Posterior cingulate gyrus (tissue), 11 donors: ENCODE measurements at places on chromosomes 16 and 17.
A peak's percentile ranks its signal among the peaks of the same experiment; 100 is the strongest.

DNA sequence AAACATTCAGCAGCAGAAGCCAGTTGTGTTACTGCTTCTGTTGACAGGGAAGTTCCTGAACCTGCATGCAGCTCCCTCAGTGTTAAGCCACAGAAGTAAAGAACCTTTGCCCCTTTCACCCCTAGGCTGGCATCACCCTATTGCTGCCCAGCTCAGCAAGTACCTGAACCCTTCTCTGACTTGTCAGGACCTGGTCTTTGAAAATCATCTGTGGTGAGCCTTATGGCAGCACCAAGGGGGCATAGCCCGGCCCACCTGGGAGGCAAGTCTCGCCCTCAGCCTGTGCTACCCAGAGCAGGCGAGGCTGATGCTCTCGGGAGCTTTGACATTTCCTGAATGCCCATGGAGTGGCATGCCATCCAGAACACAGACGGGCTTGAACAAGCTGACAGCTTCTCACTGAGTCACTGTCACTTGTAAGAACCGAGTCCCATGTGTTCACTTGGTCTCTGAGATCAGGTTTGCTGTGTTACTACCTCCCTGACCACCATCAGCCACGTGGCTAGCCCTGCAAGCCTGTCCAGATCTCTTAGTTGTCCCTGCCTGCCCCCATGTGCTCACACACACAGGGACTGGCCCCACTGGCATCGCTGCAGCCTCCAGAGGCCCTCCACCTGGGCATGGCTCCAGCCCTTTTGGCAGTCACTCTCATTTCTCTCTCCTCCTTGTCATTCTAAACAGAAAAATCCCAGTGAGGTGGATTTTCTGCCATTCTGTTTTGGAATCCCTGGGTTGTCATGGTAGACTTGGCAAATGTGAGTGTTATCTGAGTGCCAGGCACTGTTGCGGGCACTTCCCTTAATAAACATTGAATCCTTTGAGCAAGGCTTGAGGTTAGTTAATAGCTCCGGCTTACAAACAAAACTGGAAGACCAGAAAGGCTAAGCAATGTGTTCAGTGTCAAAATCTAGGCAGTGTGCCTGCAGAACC lies 2.9 kb upstream of the CARMIL2 start:
- DNase-seq: peak; percentile 60

DNA sequence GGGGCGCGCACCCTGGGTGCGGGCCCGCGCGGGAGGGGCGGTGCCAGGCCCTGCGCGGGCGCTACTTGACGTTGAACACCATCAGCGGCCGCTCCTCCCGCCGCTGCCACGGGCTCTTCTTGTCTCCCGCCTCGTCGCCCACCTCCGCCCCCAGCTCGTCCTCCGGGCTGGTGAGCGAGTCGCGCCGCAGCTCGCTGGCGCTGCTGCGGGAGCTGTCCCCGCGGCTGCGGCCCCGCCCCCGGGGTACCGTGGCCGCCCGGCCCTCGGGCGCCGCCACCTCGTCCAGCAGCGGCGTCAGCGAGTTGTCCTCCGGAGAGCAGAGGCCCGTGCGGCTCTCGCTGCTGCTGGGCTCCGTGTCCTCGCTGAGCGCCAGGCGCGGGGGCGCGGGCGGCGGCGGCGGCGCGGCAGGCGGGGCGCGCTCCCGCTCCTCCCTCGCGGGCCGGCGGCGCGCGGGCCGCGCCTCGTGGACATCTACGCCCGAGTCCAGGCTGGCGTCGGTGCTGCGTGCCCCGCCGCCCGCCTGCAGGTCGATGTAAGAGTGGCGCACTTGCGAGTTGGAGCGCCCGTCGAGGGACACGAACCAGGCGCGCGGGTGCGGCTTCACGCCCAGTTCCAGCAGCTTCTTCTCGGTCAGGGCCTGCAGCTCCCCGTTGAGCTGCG lies 8.7 kb downstream of the GRN start:
- no peak for DNase-seq

GRCh38 chr17:13024526-13025257 lies 6.9 kb upstream of the ELAC2 start:
- DNase-seq: peak; percentile 44

DNA sequence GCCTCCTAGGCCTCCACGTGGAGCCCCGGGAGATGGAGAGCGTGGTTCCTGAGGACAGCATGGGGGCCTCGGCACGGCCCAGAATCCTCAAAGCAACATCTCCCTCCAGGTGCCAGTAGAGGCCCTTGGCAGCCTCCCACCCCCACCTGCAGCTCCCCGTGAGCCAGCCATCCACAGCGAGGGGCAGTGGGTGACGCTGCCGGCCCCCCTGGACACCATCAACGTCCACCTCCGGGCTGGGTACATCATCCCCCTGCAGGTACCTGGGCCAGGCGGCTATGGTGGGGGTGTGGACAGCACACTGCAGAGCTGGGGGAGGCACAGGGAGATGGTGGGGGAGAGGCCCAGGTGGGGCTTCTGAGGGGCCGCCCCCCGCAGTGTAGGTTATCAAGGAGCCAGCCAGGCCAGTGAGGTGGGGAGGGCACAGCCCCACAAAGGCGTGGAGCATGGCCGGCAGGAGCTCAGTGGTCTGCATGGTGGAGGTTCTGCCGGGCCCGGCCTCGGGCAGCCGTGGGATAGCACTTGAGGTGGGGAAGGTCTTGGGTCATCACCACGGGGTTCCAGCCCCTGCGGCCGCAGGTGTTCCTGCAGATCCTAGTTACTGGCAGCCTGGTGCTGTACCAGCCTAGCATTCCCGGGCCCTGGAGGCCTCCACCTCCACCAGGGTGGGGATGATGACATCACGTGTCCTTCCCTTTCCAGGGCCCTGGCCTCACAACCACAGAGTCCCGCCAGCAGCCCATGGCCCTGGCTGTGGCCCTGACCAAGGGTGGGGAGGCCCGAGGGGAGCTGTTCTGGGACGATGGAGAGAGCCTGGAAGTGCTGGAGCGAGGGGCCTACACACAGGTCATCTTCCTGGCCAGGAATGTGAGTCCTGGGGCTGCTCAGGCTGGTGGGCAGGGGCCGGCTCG lies 16.4 kb downstream of the GAA start:
- no peak for DNase-seq

GRCh38 chr17:42681976-42682721 lies at the start of gene CNTNAP1:
Gene CNTNAP1, plus strand, starts transcription at chr17:42682531. Its CDS starts 299 bp downstream, at chr17:42682830.
- peak; percentile 93 for DNase-seq

GRCh38 chr17:42674755-42675347 lies 1.9 kb downstream of the PLEKHH3 start:
- DNase-seq: no peak

DNA sequence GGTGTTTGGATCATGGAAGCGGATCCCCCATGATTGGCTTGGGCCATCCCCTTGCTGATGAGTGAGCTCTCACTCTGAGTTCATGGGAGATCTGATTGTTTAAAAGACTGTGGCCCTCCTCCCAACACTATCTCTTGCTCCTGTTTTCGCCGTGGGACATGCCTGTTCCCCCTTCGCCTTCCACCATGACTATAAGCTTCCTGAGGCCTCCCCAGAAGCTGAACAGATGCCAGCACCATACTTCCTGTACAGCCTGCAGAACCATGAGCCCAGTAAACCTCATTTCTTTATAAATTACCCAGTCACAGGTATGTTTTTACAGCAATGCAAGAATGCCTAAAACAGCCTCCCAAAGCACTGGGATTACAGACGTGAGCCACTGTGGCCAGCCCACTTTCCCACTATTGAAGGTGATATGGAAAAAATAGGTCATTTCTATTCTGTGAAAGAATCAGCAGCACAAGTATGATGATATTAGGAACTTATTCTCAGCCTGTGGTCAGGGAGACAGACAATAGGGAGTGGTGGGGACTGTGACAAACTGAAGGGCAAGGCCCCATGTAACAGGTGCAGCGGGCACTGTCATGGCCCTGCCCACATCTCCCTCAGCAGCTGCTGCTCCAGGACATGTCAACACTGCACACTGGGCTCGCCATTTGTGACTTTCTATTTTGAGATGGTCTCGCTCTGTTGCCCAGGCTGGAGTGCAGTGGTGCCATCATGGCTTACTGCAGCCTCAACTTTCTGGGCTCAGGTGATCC lies 33.7 kb upstream of the LITAF start:
- DNase-seq: no peak

DNA sequence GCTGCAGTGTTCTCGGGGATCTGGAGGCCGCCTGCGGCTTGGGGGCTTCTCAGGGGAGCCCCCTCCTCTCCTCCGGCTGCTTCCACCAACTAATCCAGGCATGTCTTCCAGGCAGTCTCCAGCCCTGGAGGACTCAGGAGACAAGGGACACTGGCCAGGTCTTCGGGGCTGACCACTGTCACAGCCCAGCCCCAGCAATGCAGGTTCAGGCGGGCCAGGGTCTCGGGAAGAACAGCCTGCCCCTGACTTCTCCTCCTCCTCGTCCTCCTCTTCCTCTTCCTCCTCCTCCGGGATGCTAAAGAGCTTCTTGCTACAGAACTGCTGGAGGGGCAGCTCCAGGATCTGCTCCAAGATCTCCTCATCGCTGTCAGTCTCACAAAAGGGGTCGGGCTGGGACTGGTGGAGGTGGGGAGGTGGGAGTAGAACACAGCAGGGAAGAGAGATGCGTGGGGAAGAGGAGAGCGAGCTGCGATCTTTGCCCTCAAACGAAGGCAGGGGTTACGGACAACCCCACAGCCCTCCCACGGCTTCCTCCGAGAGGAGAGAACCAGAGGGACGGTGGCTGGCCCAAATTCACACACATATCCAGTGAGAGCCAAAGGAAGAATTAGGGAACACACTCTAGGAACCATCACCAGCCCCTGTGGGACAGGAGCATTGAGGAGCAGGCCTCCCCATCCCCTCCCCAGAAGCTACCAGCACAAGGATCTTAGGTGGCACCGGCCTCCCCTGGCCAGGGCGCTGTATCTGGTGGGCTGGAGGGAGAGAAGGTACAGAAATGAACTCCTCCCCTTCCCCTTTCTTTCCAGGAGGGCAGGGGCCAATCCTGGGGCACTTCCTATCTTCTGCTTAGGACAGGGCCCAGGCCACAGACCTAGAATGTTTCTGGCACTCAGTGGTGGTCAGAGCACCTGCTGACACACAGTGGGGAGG lies 19.3 kb downstream of the TSPOAP1 start:
- DNase-seq: peak; percentile 73

DNA sequence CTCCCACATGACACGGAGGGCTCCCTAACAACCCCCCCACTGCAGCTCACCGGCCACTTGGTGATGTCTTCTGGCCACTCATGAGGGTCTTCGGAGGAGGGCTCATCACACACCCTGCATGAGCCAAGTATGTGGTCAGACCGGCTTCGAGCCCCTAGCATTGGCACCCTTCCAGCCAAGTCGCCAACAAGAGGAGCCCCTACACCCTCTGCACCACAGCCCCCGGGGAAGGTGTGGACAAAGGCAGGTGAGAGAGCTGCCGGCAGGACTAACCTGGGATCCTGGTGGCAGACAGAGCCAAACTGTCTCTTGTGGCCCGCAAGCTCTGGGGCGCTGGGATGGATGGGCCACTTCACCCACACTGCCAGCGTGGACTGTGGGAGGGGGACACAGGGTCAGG lies 6.5 kb downstream of the SNRNP25 start:
- no peak for DNase-seq
